Fibroblast of pulmonary artery (primary cell): ENCODE measurements at places on chromosomes 4 and X.

GRCh38 chrX:77453190-77453589 lies 6.0 kb downstream of the FGF16 start:
- no peak for DNase-seq

DNA sequence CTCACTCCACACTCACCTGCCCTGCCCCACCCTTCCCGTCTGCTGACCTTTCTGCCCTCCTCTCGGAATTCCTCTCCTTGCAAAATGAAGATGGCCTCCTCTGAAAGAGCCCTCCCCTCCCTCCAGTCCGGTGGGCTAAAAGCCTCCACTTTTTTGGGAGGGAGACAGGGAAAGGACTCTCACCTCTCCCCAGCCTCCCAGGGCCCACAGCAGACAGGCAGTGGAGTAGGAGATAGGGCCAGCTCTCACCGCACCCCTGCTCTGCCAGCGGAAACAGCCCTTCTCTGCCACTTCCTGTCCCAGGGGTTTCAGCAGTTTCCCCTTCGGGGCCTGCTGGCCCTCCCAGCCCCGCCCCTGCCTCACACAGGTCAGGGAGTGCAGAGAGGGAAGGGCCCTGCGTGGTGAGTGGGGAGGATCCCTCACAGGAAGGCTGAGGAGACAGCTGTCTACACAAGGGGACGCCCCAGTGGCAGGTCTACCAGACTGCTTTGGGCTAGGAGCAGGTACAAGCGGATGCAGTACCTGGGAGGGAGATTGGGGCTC lies 18.2 kb downstream of the ELF4 start:
- no peak for DNase-seq

DNA sequence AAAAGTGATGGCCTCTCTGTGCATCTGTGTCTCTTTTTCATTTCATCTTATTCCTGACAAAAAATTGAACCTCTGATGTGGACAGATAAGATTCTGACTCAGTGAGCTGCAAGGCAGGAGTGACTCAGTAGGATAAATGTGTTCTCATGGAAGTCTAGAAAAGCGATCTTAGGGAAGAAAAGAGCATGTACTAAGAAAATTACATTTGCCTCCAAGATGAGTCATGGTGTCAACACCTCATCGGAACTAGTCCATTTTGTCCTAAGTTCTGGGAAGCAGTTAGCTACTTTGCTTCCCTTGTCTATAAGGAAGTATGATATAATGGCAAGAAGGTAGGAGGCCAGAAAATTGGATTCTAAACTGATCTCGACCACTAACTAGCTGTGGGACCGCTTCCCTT lies 83.5 kb upstream of the AFF2 start:
- peak; percentile 21 for DNase-seq

DNA sequence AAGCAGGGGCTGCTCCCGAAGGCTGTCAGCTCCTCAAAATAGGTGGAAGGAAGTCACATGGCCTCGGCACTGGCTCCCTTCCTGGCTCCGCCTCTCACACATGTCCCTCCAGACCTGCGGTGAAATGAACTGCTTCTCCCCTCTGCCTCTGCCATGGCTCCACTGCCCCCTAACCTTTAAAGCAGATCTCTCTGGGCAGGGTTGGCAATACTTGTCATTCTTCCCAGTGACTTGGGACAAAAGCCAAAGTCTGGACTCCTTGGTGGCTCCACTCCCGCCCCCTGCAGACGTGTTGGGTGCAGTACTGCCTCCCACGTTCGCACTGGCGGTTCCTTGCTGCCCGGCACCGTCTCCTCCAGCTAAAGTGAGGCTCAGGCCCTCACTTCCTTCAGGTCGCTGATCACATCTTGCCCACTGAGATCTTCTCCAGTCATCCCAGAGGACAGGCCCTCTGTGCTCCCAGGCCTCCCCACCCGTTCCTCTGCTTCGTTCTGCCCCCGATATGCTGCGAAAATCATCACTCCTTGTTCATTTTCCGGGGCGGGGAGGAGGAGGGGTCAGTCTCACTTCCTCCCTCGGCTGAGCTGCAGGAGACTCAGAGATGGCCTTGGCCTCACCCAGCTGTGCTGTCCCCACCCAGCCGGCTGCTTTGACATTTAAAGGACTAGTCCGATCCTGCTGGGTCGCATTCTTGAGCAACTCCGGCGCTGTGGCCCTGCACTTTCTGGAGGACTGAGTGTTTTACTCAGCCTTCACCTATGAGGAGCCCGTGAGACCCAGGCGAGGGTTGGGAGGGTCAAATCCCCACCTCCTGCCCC lies 97.4 kb downstream of the PHKA2 start:
- DNase-seq: peak; percentile 65

- DNase-seq: no peak
These were observed 170.3 kb downstream of the MOSPD2 start for GRCh38 chrX:15043538-15043937.

GRCh38 chrX:74277846-74278245 lies 26.1 kb upstream of the ZCCHC13 start:
- no peak for DNase-seq

GRCh38 chrX:55451141-55451540 lies 786 bp upstream of the MAGEH1 start:
- no peak for DNase-seq

DNA sequence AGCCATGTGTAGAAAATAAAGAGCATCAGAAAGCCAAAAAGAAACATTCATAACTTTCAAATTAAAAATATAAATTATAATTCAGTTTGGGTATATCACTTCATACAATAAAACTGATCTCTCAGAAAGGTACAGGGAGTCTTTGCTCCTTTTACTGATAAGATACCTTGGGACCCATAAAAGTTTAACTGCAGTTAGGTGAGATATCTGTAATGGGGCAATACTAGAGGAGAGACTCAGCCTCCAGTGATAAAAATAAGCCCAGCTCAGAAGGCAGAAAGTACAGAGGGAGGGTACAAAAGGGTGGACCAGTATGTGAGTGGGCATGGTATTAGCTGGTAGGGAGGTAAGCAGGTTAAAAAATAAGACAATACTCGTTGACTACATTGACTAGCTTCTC lies 180.9 kb upstream of the AGTR2 start:
- no peak for DNase-seq

DNA sequence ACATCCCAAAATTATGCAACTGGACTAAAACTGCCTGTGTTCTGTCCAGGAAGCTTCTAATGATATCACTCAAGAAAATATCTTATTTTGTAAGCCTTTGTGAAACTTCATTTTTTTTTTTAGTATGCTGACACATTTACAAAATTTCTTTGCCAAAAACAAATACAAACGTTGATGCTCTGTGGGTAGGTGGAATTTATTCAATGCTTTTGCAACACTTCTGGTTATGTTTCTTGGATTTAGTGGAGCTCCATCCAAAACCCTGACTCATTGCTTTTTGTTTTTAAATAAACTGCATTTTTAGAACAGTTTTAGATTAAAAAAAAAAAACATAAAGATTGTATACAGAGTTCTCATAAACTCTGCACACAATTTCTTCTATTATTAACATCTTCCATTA lies 250.9 kb upstream of the MAOA start:
- DNase-seq: no peak

DNA sequence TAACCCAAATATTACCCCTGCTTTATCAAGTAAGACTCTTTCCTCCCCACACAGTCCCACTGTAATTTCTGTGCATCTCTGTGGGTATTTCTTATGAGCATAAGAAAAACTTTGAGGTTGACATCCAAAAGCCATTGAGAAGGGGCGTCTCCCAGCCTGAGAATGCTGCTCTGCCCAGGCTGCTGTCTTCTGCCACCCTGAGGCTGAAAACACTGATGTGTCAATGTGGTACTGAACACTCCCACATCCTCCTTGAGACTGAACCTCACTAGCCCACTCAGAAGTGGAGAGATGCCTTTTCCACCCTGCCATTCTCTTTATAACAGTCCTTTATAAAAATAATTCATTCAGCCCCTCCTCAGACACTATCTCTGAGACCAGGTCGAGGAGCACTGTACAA lies 120.8 kb downstream of the SMIM20 start:
- no peak for DNase-seq

- no peak for DNase-seq
These were observed 22.9 kb downstream of the FAM184B start for GRCh38 chr4:17758485-17758884.

- DNase-seq: no peak
These were observed 19.3 kb upstream of the RPL34 start for GRCh38 chr4:108601106-108601505.

- DNase-seq: no peak
These were observed 10.9 kb downstream of the DCK start for GRCh38 chr4:71004281-71004851.

DNA sequence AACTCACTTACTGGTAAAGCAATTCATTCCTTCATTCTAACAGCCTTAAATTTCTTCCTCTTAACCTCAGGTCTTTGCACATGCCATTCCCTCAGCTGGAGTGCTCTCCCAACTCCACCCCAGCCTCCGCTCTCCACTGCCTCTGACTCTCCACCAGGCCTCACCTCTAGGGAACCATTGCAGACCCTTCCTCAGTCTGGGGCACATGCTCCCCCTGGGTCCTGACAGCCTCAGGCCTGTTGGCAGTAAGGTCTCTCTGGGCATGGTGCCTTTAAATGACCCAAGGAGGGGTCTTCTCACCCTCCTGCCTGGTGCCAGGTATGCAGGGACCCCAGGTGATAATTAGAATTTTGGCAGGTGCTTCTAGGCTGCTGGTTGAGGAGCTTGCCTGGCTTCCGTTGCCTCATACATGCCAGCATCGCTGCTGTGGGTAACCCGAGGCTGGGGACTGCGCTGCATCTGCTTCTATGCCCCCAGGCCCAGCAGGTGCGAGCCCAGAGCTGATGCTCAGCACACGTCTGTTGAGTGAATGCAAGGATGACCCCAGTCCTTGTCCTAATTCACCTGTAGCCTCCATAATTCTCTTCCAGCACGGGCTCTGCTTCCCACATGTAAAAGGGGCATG lies 27.5 kb upstream of the GPR78 start:
- no peak for DNase-seq

- DNase-seq: peak; percentile 1
These were observed 995.3 kb upstream of the GRIA3 start for GRCh38 chrX:122188751-122189150.

DNA sequence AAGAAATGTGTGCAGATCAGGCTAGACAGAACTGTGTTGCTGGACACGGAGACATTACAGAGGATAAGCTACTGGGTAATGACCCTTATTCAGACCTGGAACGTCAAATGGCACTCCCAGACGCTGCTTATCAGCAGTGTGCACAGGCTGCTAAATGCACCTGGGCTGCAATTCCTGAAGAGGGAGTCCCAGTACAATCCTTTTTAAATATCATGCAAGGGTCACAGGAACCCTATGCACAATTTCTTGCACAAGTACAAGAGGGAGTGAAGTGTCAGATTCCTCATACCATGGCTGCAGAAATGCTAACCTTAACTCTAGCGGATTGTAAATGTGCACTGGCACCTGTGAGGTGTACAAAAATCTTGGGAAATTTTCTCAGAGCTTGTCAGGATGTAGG lies 16.9 kb downstream of the SPIN2B start:
- DNase-seq: no peak

DNA sequence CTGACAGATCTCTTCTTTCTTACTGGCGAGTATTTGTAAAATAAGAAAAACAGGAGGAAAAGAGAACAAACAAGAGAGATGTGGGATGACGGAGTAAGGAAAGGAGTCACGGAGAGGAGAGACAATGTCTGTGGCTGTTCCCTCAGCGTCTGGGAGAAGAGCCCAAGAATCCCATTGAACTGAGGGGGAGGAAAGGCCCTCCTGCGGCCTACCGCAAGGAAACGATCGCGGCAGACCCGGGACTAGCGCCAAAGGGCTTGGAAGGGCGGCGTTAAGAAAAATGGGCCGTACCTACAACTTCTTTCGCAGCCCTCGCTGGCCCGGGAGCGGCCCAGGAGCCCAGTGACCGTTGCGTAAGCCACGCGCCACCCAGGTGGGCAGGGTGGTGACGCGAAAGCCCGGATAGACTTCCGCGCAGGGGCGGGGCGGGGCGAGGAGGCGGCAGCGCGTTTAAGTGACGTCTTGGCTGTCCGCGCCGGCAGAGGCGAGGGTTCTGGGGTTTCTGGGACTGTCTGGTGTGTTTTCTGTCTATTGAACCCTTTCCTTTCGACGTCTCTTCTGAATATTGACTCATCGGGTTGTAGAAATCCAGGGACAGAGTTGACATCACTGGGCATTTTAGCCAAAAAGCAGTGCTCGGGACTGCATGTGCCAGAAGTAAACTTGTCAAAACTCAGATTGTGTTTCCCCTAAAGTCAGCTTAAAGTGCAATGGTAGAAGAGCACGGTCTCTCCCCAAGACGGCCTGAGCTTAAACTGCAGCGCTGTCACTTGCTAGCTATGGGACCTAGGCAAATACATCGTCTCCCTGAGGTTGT lies at the start of gene SLC9B1:
TSS of gene SLC9B1 (minus strand) at position 398 of the 817 bp plus-strand sequence. CDS start 27,994 bp downstream, outside the sequence.
- DNase-seq: peak; percentile 99

- no peak for DNase-seq
These were observed 97.8 kb upstream of the SPRY1 start for GRCh38 chr4:123298801-123299200.

- DNase-seq: peak; percentile 83
These were observed 13.1 kb downstream of the ACSL1 start for GRCh38 chr4:184812651-184813181.

DNA sequence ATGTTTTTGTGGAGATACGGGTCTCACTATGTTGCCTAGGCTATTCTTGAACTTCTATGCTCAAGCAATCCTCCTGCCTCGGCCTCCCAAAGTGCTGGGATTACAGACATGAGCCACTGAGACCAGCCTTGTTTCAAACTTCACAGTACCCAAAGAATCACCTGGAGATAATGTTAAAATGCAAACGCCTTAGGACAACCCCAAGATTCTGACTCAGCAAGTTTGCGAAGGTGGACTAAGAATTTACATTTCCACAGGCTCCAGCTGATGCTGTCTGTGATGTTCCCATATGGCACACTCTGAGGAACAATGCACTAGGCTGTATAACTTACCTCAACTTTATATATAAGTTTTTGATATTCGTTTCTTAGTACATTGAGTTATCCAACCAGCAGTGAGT lies 984 bp upstream of the STATH start:
- DNase-seq: no peak

- peak; percentile 64 for DNase-seq
These were observed 165.1 kb upstream of the TTC29 start for GRCh38 chr4:147110473-147111367.

DNA sequence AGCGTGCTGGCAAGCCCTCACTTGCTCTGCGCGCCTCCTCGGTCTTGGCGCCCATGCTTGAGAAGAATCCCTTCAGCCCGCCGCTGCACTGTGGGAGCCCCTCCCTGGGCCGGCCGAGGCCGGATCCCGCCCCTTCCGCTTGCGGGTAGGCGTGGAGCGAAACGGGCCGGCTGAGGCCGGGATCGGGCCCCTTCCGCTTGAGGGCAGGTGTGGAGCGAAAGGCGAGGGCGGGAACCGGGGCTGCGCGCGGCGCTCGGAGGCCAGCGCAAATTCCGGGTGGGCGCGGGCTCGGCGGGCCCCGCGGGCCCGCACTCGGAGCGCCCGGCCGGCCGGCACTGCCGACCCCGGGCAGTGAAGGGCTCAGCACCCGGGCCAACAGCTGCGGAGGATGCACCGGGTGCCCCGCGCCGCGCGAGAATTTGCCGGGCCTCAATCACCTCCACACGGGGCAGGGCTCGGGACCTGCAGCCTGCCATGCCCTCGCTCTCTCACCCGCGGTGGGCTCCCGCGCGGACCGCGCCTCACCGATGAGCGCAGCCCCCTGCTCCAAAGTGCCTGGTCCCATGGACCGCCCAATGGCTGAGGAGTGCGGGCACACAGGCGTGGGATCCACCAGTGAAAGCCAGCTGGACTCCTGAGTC lies 58.1 kb upstream of the GBA3 start:
- DNase-seq: peak; percentile 7
